ENCODE measurements at places on chromosomes 3 and 15. TPM values are rescaled to one million over a fixed set of nuclear protein-coding genes. Genes with fewer than 3 reads are reported as not detected.

GRCh38 chr3:152496286-152496685 lies 227.6 kb downstream of the MBNL1 start:
- H3K27me3 ChIP-seq: no peaks in the 10 kb centered on the region
- H3K27ac ChIP-seq: peak overlapping the region; percentile 74
- no peak overlapping the region for H3K4me3 ChIP-seq
- H3K4me1 ChIP-seq: peaks cover 35% of the 10 kb centered on the region
- no peaks in the 10 kb centered on the region for H3K36me3 ChIP-seq
- DNase-seq: no peak

DNA sequence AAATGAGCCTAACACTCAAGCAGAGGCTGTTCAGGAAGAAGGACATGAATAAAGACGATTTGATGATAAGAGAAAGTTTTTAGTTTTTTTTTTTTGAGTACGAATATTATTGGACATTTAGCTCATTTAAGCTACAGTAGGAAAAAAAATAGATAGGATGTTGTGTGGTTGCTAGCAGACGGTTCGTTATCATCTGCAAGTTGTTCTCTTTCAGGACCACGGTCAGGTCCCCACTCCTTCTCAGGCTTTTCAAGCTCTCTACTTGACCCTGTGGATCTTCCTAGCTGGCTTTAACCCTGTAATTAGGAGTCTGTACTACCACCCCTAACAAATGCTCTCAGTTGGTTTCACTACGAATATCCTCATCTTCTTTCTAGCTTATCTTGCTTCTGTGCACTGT lies 1.1 kb downstream of the KCNH8 start:
- DNase-seq: peak; percentile 56
- peaks cover 18% of the 10 kb centered on the region for H3K4me1 ChIP-seq
- H3K4me3 ChIP-seq: no peak overlapping the region
- H3K27me3 ChIP-seq: no peaks in the 10 kb centered on the region
- no peaks in the 10 kb centered on the region for H3K36me3 ChIP-seq
- no peak overlapping the region for H3K27ac ChIP-seq

DNA sequence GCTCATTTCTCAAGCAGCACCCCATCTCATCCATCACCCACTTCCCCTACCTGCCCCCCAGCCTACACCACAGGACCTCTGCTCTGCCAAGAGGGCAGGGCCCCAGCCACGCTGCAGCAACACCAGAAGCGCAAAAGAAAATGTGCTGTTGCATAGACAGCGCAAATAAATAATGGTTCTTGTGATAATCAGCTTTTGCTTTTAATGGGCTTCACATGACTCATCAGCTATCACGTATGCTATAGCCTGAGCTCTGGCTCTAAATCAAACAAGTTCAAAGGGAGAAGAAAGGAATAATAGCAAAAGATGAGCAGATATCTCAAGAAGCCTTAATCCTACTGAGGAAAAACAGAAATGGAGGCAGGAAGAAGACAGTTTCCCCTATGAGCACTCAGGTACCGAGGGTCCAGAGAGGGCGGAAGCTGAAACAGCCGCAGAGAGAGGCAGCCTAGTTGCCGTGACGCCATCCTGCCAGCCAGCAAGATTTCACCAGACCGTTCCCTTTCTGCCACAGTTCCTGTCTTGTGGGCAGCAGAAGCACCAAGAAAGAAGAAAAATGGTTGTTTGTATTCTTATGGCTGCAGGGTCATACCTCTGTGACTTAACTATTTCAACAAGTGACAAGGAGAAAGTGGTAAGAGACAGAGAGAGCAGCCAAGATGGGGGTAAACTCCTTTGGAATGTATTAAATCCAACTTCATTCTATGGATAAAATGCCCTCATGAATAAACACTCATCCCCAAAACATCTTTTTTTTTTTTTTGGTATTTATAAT lies 22.0 kb downstream of the RAB27A start:
- DNase-seq: peak; percentile 80
- H3K36me3 ChIP-seq: no peaks in the 10 kb centered on the region
- H3K27ac ChIP-seq: peak overlapping the region; percentile 73
- H3K4me3 ChIP-seq: peak overlapping the region; percentile 24
- peaks cover 21% of the 10 kb centered on the region for H3K4me1 ChIP-seq

DNA sequence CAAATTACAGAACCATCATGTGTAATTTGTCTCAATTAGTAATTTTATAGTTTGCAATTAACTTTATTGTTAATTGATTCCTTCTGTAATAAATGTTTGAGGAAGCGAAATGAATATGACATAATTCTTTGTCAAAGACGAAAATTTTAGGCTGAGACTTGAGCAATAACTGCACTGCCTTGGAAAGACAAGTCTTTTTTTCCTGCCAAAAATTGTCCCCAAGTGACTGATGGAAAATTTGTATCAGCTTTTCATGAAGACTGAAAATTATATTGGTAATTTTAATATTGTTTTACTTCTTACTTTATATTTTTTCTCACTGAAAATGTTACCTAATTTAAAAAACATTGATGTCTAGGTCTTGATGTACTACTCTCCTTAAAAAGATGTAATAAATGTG lies 622.6 kb downstream of the NLGN1 start:
- no peaks in the 10 kb centered on the region for H3K27me3 ChIP-seq
- no peaks in the 10 kb centered on the region for H3K4me1 ChIP-seq
- H3K4me3 ChIP-seq: no peak overlapping the region
- DNase-seq: no peak
- H3K36me3 ChIP-seq: no peaks in the 10 kb centered on the region

DNA sequence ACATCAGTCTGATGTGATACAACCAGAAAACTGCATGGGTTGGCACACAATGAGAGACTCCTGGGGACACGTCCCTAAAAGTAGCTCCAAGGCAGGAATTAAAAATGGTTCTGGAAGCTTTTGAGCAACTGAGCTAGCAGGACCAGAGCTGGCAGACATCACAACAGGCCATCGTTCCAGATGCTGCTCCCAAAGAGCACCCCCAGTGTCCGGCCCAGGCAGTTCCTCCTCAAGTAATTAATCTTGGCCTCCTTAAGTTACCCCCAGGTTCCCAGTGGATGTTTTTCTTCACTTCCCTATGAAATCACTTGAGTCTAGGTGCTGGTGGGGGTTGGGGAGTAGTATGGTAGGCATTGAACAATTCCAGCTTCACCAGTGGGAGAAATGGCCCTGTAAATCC lies 711.6 kb downstream of the MECOM start:
- no peaks in the 10 kb centered on the region for H3K27me3 ChIP-seq
- no peaks in the 10 kb centered on the region for H3K36me3 ChIP-seq
- DNase-seq: no peak
- H3K27ac ChIP-seq: no peak overlapping the region
- H3K4me3 ChIP-seq: no peak overlapping the region

- no peaks in the 10 kb centered on the region for H3K27me3 ChIP-seq
- H3K36me3 ChIP-seq: no peaks in the 10 kb centered on the region
- no peaks in the 10 kb centered on the region for H3K4me1 ChIP-seq
- H3K4me3 ChIP-seq: no peak overlapping the region
- no peak for DNase-seq
These were observed 53.5 kb upstream of the DCBLD2 start for GRCh38 chr3:98954791-98955604.

DNA sequence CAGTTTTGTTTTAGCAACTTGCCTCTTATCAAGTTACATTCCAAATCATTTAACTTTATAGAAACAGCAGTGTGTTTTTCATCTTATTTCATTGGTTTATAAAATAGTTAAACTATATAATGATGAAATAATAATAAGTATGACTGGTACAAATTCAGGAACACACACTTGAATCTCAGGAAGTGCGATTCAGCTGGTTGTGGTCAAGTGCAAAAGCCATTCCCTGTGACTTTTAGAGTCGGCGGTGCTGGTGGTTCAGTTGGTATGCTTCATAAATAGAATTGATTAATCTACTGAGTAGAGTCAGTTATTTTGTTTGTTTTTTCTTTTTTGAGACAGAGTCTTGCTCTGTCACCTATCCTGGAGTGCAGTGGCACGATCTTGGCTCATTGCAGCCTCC lies 22.7 kb downstream of the SACM1L start:
- H3K36me3 ChIP-seq: peaks cover 66% of the 10 kb centered on the region
- no peak overlapping the region for H3K4me3 ChIP-seq
- H3K27ac ChIP-seq: no peak overlapping the region
- no peaks in the 10 kb centered on the region for H3K4me1 ChIP-seq
- H3K27me3 ChIP-seq: no peaks in the 10 kb centered on the region

GRCh38 chr15:27623149-27623548 lies 476.0 kb downstream of the OCA2 start:
- no peak for DNase-seq
- H3K27ac ChIP-seq: no peak overlapping the region
- no peaks in the 10 kb centered on the region for H3K27me3 ChIP-seq
- H3K4me3 ChIP-seq: no peak overlapping the region
- no peaks in the 10 kb centered on the region for H3K36me3 ChIP-seq

GRCh38 chr3:75978686-75979085 lies 193.3 kb upstream of the ZNF717 start:
- DNase-seq: no peak
- no peaks in the 10 kb centered on the region for H3K27me3 ChIP-seq
- H3K27ac ChIP-seq: no peak overlapping the region
- H3K36me3 ChIP-seq: no peaks in the 10 kb centered on the region

The AAGAB gene
- polyA plus RNA-seq: 9.4 TPM

The FOXB1 gene
- polyA plus RNA-seq: not detected

The ANAPC13 gene
- 13.0 TPM for polyA plus RNA-seq

- H3K36me3 ChIP-seq: no peaks in the 10 kb centered on the region
- no peaks in the 10 kb centered on the region for H3K4me1 ChIP-seq
- no peak for DNase-seq
- H3K4me3 ChIP-seq: no peak overlapping the region
- no peak overlapping the region for H3K27ac ChIP-seq
These were observed 108.8 kb downstream of the LRRK1 start for GRCh38 chr15:101027920-101028319.

DNA sequence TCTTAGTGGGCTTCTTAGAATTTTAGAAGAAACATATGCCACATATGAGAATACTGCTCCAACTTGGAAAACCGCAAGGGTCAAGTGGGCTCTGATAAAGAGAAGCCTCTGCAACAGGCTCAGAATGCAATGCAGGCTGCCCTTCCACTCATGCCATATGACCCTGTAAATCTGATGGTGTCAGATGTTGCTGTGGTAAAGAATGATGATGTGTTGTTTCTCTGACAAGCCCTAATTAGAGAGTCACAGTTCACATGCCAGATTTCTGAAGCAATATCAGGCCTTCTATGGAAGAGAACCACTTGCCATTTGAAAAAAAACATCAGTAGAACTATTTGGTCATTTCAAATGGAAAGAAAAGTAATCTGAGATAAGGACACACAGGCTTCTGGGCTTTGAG lies 749.6 kb downstream of the AGBL1 start:
- DNase-seq: no peak
- H3K4me1 ChIP-seq: no peaks in the 10 kb centered on the region
- H3K27ac ChIP-seq: no peak overlapping the region
- H3K27me3 ChIP-seq: no peaks in the 10 kb centered on the region
- H3K4me3 ChIP-seq: no peak overlapping the region

- H3K4me1 ChIP-seq: peaks cover 15% of the 10 kb centered on the region
- peaks cover 6% of the 10 kb centered on the region for H3K27me3 ChIP-seq
- no peak overlapping the region for H3K4me3 ChIP-seq
- peaks cover 13% of the 10 kb centered on the region for H3K36me3 ChIP-seq
- no peak for DNase-seq
These were observed 43.7 kb downstream of the BDH1 start for GRCh38 chr3:197511853-197512635.

DNA sequence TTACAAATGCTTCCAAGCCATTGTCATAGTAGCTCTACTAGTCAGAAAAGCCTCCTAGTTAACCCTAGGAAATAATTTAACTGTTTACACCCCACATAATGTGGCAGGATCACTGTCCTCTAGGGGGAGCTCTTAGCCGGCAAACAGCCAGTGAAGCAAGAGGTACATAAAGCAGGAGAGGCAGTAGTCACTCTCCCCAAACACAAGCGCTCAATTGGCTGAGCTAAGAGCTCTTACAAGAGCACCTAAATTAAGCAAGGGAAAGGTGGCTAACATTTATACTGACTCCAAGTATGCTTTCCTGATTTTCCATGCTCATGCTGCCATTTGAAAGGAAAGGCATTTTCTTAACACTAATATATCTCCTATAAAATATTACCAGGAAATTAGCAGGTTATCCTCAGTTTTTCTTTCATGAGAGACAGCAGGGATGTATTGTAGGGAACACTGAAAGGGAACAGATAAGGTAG lies 37.6 kb downstream of the NCEH1 start:
- no peaks in the 10 kb centered on the region for H3K4me1 ChIP-seq
- H3K4me3 ChIP-seq: no peak overlapping the region
- no peaks in the 10 kb centered on the region for H3K27me3 ChIP-seq

- H3K27ac ChIP-seq: no peak overlapping the region
- no peaks in the 10 kb centered on the region for H3K27me3 ChIP-seq
- no peak overlapping the region for H3K4me3 ChIP-seq
- DNase-seq: no peak
These were observed 4.7 kb downstream of the MRPS11 start for GRCh38 chr15:88472225-88472624.

- H3K4me3 ChIP-seq: no peak overlapping the region
- no peaks in the 10 kb centered on the region for H3K27me3 ChIP-seq
- no peaks in the 10 kb centered on the region for H3K36me3 ChIP-seq
- peaks cover 43% of the 10 kb centered on the region for H3K4me1 ChIP-seq
- H3K27ac ChIP-seq: no peak overlapping the region
- no peak for DNase-seq
These were observed 34.0 kb downstream of the B3GALNT1 start for GRCh38 chr3:161070980-161071663.

DNA sequence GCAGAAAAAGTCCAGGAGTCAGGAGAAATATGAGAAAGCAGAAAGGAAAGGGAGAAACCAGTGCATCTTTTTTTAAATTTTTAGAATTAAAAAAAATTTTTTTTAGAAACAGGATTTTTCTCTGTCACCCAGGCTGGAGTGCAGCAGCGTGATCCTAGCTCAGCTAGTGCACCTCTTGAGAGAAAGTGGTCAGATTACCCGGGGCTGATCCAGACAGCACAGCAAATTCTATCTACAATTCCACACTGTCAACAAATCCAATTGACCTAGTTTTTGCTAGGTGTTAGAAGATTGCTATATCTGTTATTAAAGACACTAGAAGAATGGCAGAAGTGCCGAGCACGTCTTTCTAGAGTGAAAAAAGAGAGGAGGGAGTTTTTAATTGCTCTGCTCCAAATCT lies 117.3 kb downstream of the RFTN1 start:
- no peak overlapping the region for H3K4me3 ChIP-seq
- no peaks in the 10 kb centered on the region for H3K27me3 ChIP-seq
- peaks cover 11% of the 10 kb centered on the region for H3K4me1 ChIP-seq
- no peak overlapping the region for H3K27ac ChIP-seq

- DNase-seq: no peak
- H3K27ac ChIP-seq: no peak overlapping the region
- H3K4me3 ChIP-seq: no peak overlapping the region
- H3K36me3 ChIP-seq: no peaks in the 10 kb centered on the region
- no peaks in the 10 kb centered on the region for H3K27me3 ChIP-seq
These were observed 159.8 kb downstream of the THSD4 start for GRCh38 chr15:71275098-71275497.

- no peaks in the 10 kb centered on the region for H3K36me3 ChIP-seq
- DNase-seq: no peak
- H3K27me3 ChIP-seq: no peaks in the 10 kb centered on the region
- H3K4me1 ChIP-seq: no peaks in the 10 kb centered on the region
These were observed 149.7 kb upstream of the ATP2B2 start for GRCh38 chr3:10655105-10655504.

- H3K36me3 ChIP-seq: no peaks in the 10 kb centered on the region
- no peak overlapping the region for H3K27ac ChIP-seq
These were observed 9.0 kb downstream of the ACP3 start for GRCh38 chr3:132326251-132326650.

GRCh38 chr3:171940151-171940649 lies 97.1 kb downstream of the TMEM212 start:
- H3K27me3 ChIP-seq: no peaks in the 10 kb centered on the region
- no peaks in the 10 kb centered on the region for H3K4me1 ChIP-seq
- no peaks in the 10 kb centered on the region for H3K36me3 ChIP-seq
- no peak overlapping the region for H3K4me3 ChIP-seq
- no peak overlapping the region for H3K27ac ChIP-seq

The SNX22 gene
- 305 TPM for polyA plus RNA-seq

The TPRA1 gene
- polyA plus RNA-seq: 27.7 TPM

The MINAR1 gene
- polyA plus RNA-seq: 0.16 TPM

The GOLGA8G gene
- polyA plus RNA-seq: not detected
